IPS-NIHi11 (cell line): ENCODE measurements at places on chromosomes 16 and 17.
A peak's percentile ranks its signal among the peaks of the same experiment; 100 is the strongest.

DNA sequence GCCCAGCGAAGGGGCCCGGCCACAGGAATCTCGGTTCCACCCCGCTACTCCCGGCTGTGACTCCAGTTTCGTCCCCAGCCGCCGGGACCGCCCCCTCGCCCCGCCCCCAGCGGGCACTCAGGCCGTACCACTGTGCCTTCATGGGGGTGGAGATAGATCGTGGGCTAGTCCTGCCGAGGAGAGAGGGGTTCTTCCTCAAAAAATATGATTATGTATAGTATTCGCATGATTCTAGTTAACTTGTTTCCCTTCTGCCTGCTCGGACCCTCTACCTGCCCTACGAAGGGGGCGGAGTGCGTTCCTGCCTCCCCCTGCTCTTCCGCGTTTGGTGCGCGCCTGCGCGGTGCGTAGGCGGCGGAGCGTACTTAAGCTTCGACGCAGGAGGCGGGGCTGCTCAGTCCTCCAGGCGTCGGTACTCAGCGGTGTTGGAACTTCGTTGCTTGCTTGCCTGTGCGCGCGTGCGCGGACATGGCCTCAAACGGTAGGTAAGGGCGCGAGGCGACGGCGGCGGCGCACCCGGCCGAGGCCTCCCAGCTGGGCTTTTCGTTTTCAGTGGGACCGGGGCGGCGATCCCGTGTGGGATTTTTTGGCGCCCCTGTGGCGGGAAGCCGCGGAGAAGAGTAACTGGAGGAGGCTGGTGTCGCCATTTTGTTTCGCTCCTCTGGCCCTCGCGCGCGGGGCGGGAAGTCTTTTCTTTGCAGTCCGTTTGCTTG lies at the start of gene FUS:
FUS (plus strand) TSS at position 393 of the 713 bp plus-strand sequence; CDS start at position 469, 76 bp downstream.
- DNase-seq = peak; percentile 97

- DNase-seq = no peak
These were observed 1.6 kb downstream of the FAM20A start for GRCh38 chr17:68599552-68600066.

- no peak for DNase-seq
These were observed 9.9 kb downstream of the LRRC3C start for GRCh38 chr17:39937447-39937846.

GRCh38 chr16:13997526-13997925 lies 73.6 kb upstream of the MRTFB start:
- DNase-seq = no peak

- no peak for DNase-seq
These were observed 42.7 kb upstream of the METRNL start for GRCh38 chr17:83036666-83037065.

- DNase-seq = no peak
These were observed 38.1 kb downstream of the ANKRD11 start for GRCh38 chr16:89452241-89452640.

GRCh38 chr16:84513666-84514065 lies 9.2 kb upstream of the MEAK7 start:
- DNase-seq = no peak

- DNase-seq = no peak
These were observed 88.9 kb downstream of the RBFOX1 start for GRCh38 chr16:7421578-7421977.
